T-helper 9 cell (primary cell): ENCODE measurements at places on chromosomes 2 and 18.

DNA sequence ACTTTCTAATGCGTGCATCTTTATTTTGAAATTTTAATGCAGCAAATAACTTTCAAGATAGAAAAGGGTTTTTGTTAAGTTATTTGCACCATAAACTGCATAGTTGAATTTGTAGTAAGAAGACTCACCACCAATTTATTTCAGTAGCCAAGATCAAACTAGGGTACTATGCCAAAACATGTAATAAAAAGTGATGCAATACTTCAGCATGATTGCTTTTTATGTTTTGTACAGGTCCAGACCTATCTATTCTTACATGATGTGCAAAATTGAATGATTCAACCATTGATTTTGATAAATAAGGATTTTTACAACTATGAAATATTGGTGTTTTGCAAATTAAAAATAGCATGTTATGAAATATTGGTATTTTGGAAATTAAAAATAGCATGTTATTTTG lies 26.7 kb downstream of the AGPS start:
- DNase-seq, result no peak

DNA sequence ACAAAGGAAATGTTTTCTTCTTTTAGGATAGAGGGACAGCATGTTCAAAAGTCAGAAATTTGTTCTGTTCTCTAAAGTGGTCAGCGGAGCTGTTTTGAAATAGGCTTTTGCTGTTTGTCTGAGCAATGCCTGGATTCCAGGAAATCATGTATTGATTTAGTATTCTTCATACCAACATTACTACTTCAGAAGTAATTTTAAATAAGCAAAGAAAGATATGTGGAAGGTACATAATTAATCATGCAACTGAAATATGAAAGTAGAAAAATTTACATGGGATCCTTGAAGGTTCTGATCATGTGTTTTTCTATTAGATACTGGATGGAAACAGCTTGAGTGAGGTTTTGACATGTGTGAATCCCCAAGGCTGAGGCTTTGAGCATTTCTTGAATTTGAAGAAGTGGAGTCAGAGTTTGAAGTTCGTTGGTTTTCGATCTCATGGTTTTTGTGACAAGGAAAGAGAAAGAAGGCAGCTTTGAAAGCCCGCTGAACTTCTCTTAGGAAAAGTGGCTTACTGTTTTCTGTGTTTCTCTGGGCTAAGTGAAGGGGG lies 220.0 kb downstream of the LDLRAD4 start:
- DNase-seq, result no peak

GRCh38 chr2:24919037-24919505 lies 966 bp downstream of the ADCY3 start:
- DNase-seq, result peak; percentile 54

DNA sequence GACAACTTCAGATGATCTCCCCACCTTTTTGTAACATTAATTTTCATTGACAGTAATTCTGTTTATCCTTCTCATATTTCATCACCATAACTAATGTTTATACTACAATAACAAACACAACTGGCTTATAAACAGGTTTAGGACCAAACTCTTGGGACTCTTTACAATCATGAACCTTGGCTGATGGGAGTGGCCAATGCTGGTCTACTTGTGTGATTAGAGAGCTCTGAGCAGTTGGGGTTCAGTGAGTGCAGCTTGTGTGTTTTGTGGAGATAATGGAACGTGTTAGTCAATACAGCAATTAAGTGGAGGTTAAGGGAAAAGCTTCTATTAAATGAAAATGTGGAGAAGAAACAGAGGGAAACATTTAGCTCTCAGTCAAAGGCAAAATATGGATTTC lies 207.1 kb downstream of the SPAG16 start:
- no peak for DNase-seq

DNA sequence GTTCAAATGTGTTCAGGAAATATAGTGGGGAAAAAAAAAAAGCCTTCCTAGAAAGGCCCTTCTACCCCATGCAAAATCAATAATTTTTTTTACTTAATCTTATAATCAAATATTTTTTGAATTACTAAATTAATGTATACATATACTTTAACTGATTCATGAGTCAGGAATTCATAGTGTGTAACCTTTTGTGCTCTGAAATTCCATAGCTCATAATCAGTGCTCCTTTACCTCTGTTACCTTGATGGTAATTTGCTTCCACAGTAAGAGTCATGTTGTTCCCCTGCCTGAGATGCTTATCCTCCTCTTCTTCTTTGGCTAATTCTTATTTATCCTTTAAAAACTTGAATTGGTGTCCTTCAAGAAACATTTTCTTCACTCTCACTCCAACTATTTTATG lies 414.2 kb downstream of the THSD7B start:
- DNase-seq, result no peak

DNA sequence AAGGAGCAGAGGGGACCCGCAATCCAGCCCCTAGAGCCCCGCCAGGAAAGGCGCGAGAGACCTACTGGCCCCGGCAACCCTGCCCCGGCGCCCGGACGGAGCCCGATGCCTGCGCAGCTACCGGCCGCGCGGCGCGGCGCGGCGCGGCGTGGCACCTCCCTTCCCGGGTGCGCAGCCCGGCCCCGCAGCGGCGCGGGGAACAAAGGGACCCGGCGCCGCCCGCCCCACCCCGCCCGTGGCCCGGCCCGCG lies 307 bp downstream of the CDH2 start:
- no peak for DNase-seq

DNA sequence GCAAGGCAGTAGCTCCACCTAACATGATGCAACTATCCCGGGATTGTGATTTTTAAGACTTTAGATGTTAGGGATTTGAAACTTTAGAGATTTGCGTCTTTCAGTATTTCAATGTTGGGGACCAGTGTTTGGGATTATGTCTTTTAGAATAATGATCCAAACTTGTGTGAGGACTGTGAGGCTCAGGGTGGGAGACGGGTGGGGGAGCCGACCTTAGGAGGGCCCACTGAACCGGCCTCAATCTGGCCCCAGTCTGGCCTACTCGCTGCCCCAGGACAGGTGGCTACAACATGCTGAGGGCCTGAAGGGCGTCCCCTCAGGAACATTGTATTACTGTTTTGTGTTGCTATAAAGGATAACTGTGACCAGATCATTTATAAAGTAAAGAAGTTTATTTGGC lies 10.7 kb downstream of the AMER3 start:
- no peak for DNase-seq

DNA sequence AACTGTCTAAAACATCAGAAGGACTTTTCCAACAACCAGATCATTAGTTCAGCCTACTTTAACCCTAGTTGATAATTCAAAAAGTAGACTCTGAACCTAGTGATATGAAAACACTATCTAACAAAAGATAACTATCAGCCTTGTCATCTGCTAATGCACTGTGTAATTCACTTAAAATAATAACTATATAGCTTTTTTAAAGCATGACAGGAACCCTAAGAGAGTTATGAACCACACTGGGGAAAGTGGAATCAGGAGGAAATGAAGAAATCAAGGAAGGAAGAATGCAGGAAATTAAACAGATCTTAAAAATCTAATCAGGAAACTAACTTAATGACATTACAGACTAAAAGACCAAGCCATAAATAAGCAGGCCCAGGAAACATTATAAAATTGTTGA lies 9.0 kb downstream of the B4GALT6 start:
- DNase-seq, result no peak

- no peak for DNase-seq
Observed at GRCh38 chr2:11500702-11501303, 33.0 kb upstream of the GREB1 start.
